Activated CD4-positive, alpha-beta T cell treated with anti-CD3 and anti-CD28 coated beads, Interleukin-10, Interleukin-2, amounts not matched to agents 100 ng/mL and 50 ng/mL, durations not matched to agents 16 hours and 8 hours (primary cell): ENCODE measurements at places on chromosomes 5 and 9.

GRCh38 chr9:37026931-37027581, 7.0 kb downstream of the PAX5 start:
- DNase-seq, result no peak

DNA sequence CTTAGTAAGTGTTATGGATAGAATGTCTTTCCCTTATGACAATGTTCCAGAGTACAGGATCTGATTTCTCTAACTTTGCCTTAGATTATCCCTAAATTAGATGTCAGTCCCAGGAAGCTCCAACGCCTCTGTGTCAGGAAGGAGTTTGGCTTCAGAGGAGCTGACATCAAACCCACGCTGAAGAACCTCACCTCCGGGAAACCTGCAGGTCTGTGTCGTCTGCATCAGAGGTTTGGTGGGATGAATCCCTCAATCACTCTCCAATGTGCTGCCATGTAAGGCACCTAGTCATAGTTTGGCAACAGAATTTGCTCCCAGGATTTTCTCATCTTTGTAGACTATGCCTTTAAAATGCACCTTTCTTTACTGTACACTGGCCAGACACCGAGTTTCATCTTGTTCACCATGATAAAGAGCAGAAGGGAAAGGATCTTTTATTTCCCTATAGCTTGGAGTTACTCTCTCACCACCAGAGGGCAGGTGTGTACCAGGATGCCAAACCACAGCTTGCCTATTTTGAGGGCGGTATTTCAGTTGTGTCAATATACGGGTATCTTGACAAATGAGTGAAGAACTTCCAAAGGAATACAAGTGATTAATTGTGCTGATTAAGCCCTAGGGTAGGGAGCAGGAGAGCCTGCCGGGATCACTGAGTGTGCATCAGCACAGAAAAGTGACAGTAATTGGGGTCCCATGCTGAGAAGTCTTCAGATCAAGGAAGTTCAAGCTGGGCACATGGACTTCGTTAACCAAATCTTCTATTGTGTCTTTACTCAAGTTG, 23.4 kb downstream of the MINAR2 start:
- DNase-seq, result peak; percentile 69

GRCh38 chr5:179793468-179794139, at the start of gene LTC4S:
LTC4S (plus strand) TSS chr5:179793986; CDS start chr5:179794081, 95 bp downstream.
- peak; percentile 53 for DNase-seq

DNA sequence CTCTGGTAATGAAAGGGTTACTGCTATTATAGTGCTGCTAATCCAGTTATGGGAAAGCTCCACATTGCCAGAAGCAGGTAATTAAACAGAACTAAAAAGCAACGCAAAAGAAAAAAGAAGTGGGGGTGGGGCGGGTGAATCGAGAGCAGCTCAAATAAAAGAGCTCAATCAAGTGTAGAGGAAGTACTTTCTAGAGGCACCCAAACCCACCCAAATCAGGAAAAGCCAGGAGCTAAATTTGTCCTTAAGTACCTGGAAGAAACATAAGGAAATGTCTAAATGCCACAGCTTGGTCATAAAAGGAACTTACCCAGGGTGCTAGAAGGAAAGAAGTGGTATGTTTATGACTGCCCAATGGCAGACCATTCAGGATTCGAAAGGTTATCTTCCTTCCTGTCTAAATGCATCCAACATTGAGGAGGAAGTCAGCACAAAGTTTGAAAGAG, 2.4 kb upstream of the RNF145 start:
- DNase-seq, result no peak

DNA sequence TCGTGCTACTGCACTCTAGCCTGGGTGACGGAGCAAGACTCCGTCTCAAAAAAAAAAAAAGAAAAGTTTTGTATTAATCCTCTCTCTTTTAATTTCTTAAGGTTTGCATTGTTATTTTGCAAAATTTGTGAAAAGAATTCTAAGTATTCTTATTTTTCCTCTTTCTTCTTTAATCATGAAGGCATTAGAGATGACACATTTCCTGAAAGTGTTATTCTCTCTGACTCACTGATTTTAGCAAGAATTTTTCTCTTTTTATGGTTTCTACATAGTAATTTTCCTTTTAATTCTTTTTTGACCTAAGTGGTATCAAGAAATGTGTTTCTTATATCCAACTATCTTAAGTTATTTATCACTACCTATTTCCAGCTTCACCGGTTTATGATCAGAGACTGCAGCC, 78.0 kb downstream of the NSUN2 start:
- DNase-seq, result no peak

- DNase-seq, result no peak
Observed at GRCh38 chr9:38083858-38084555, 15.0 kb upstream of the SHB start.
